ENCODE measurements at places on chromosomes 12 and 14.
A peak's percentile ranks its signal among the peaks of the same experiment; 100 is the strongest.

DNA sequence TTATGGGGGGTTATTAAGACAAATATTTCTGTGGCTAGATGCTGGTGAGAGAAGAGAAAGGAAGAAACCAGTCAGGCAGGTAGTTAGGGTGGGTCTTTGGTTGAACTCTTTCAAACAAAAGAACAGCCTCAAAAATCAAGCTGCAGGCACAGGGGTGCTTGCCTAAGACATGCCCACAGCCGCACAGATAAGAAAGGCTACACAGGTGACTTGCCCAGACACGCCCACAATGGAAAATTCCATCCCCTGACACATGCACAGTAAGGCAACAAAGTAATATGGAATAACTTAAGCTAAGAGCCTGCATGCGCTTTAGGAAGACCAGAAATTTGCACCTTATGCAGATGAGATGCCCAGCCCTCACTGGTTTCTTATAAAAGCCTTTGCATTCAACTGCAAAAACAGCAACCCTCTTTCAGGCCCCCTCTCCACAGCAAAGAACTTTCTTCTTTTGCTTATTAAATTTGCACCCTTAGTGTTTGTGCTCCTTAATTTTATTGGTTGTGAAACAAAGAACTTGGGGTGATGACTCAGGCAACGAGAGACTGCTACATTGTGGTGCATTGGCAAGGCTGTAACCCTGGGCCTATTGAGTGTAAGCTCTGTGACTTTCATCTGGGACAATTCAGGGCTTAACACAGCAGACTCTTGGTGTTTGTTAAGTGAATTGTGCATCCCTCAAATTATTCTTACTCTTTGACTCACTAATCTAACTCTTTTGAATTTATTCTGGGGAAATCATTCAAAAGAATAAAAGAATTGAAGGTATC lies 149.4 kb downstream of the RPAP3 start:
- no peak for DNase-seq

GRCh38 chr14:63209160-63209559 lies 4.9 kb downstream of the RHOJ start:
- no peak for DNase-seq

DNA sequence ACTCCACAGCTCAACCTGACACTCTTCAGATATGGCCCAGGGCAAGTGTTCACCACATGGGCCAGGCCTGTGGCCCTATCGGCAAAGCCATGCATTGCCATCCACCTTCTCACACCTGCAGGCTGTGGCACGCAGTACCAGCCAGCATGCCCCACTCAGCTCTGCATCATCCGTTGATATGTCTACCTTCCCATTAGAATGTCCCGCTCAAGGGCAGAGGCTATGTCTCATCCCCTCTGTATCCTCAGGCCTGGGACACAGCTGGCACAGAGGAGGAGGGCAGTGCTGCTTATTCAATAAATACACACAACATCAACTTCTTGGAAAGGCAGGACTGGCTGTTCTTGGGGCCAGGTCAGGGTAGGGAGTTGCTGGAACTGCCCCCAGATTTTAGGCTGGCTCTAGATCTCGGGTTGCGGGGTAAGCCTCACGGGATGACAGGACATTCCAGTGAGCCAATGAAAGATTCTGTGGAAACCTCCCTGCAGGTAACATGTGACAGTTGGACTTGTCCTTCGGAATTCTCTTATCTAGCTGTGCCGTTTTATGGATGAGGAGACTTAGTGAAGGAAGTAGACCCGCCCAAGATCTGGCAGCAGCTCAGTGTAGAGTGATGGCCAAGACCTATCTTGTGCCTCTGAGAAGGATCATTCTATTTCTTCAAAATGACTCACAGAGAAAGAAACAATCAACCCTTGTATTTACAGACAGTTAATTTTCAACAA lies 25.6 kb downstream of the SYNE3 start:
- DNase-seq: no peak

DNA sequence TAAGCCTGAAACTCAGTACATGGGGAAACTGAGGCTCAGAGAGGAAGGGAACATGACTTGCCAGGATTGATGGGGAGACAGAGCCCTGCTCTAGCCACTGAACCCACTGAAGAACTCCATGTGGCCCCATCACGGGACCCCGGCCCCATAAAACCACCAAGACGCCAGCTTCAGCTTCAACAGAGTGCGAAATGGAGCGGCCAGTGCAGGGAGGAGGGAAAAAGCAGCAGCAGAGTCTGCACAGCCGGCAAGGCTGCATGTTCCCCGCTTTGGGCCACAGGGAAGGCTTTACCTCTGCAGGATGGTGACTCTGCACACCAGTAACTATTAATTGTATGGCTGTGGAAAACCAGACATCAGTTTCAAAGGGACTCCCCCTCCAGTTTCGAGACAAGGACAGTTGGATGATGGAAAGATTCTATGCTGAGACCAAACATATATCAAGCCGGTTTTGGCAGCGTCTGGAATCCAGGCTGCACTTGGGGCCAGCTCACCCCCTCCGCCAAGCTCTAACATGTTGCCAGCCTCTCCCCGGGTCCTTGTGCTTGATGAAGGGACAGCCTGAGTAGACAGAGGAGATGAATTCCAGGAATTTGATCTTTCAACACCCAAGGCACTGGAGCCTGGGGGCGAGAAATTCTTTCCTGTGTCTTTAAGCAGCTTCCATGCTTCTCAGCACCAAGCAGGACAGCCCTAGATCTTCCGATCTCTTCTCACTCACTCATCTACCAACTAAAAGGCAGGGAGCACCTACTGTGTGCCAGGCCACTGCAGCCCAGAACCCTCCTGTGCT lies 55.7 kb upstream of the BCL11B start:
- DNase-seq: no peak

- peak; percentile 32 for DNase-seq
These were observed 622 bp downstream of the TECPR2 start for GRCh38 chr14:102363182-102363943.

DNA sequence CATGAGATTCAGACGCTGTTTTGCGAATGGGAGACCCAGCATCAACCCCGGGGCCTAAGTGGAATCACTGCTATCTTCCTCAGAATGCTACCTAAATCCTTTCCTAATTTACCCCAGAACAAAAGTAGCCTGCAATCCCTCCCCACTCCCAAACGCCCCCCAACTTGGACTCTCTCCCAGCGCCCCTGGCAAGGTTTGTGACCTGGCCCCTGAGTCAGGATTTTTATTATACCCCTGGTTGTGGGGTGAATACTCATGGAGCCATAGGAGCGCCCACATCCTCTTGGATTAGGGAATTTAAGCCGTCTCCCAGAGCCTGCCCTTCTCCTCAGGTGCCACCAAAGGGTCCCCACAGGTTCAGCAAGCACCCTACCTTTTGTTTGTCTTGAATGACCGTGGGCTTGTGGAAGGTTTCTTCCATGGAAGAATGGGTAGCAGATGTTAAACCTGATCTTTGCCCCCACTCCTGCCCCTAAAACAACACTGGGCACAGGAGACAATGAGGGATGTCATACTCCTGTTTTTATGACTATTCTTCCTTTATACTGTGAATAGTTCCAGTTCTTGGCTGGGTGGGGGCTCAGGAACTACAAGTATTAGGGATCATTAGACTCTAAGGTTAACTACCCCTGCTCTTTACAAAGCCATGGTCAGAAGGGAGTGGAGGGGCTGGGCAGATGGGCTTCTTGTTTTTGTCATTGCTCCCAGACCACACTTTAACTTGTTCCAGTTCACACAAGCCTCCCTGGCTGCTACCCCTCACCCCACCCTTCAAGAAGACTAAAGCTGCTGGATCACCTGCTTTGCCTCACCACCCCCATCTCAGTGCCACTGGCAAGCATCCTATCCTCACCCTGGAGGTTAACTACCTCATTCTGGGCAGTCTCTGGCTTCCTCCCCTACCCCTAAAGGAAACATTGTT lies 630 bp downstream of the MYL6B start:
- DNase-seq: no peak

DNA sequence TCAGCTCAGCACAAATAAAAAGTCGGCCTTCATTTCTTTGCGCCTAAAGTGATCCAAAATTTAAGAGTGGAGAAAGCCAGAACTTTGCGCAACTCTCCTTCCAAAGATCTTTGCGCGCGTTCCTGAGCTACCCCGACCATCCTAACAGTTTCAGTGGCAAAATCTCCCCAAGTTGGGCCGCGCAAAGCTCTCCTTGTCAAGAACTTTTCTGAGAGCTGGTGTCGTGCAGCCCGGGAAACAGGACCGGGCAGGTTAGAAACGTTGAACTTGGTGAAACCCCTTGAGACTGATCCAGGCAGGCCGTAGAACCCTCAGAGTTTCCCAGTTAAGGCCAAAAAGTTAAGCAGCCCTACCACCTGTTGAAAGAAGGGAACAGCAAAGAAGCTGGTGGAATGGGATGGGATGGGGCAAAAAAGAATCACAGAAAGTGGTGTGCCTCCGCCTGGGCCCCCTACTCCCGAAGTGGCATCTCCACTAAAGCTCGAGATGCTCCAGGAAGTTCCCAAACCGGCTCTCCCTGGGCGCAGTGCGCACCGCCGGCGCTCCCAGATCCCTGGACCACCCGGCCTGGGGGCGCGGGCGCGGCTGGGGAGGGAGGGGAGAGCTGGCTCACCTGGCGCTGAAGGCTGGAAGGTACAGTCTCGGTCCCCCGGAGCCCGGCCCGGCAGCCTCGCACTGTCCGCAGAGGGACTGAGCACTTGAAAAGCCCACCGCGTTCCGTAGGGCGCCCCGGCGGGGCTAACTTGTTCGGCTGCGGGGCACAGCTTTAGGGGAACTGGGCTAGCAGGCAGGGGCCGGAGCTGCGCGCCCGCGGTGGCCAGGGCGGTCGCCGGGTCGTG lies 768 bp downstream of the DBX2 start:
- no peak for DNase-seq

DNA sequence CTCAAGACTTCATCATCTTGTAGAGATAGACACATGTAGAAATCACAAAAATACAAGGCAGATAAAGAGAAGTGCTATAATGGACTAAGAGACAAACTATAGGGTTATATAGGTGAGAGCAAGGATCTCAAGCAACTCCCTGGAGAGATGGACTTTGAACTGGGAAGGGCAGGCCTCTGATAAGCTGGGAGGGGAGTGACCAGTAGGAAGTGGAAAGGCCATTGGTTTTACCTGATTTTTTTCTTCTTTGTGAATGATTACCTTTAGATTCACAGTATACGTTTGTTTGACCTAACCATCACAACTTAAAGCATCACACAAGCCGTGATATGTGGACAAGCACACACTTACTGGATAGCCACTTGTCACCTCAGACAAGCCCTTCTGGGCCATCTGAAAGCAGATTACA lies 5.2 kb upstream of the TEP1 start:
- no peak for DNase-seq

- no peak for DNase-seq
These were observed 9.1 kb downstream of the NCOR2 start for GRCh38 chr12:124558313-124558712.

GRCh38 chr12:6177642-6178358 lies 22.4 kb upstream of the CD9 start:
- no peak for DNase-seq

DNA sequence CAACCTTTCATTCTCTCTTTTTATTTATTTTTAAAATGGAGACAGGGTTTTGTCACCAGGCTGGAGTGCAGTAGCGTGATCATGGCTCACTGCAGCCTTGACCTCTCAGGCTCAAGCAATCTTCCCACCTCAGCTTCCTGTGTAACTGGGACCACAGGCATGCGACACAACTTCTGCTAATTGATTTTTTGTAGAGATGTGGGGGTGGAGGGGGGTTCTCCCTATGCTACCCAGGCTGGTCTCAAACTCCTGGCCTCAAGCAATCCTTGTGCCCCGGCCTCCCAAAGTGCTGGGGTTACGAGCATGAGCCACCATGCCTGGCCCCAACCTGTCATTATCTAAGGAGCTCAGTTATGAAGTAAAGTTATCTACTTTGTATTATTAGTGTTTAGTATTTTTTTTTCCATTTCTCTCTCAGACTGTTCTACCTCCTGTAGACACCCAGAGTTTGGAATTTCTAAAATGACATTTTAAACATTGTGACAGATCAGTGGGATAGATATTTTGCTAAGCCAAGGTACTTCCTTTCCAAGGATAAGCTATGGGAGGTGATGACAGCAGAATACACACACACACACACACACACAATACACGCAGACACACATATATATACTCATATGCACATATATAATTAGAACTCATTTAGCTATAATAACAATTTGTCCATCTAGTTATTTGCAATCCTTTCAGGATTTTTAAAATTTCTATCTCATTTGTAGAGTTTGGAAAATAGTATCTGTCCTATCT lies 2.1 kb upstream of the USP44 start:
- no peak for DNase-seq

DNA sequence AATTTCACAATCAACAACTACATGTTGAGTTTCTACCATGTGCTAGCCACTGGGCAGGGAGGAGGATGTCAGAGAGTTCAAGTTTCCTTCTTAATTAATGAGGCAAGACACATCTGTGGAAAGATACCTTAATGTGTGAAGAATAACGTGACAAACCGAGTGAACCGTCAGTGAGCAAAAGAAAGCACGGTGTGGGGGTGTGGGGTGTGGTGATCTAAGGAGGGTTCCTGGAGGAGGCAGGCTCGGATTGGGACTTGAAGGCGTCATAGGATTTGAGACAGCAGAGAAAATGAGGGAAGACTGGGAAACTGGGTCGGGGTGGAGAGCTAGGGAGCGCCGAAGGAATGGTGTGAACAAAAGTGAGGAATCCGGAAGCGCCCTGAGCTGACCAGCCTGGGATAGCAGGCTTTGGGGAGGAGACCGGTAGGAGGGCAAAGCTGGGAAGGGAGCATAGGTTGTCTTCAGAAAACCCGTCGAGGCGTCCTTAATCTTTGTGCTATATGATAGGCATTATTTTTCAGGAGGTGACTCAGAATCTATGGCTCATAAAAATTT lies 22.3 kb downstream of the GALNT8 start:
- DNase-seq: no peak

DNA sequence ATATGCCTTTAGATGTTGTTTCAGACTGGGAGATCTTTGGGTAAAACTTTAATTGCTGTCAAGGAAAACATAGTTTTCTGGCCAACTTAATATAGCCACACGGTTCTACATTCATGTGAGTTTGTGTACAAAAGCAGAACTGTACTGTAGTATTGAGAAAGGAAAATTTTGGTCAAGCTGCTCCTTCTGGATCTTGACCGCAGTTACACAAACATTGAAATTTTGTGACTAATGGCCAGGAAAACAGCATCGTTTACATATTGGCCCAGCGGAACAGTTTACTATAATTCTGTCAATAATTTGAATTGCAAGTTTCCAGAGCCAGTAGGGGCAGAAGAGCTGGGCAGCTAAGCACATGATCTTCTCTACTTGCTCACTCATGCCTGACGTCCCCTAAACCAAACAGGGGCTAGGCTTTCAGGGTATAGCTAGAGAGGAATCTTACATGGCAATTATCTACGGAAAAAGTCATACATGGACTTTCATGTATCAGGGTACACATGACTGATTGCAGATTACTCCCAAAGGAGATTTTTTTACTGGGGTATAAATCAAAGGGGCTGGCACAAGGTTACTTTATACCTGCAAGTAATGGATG lies 11.4 kb upstream of the ART4 start:
- DNase-seq: no peak

GRCh38 chr14:23299211-23299957 lies 3.3 kb downstream of the PPP1R3E start:
- DNase-seq: no peak

- no peak for DNase-seq
These were observed 523.2 kb downstream of the RMST start for GRCh38 chr12:97985834-97986233.
